ENCODE measurements at places on chromosomes 12 and 14. TPM values are rescaled to one million over a fixed set of nuclear protein-coding genes. Genes with fewer than 3 reads are reported as not detected.

DNA sequence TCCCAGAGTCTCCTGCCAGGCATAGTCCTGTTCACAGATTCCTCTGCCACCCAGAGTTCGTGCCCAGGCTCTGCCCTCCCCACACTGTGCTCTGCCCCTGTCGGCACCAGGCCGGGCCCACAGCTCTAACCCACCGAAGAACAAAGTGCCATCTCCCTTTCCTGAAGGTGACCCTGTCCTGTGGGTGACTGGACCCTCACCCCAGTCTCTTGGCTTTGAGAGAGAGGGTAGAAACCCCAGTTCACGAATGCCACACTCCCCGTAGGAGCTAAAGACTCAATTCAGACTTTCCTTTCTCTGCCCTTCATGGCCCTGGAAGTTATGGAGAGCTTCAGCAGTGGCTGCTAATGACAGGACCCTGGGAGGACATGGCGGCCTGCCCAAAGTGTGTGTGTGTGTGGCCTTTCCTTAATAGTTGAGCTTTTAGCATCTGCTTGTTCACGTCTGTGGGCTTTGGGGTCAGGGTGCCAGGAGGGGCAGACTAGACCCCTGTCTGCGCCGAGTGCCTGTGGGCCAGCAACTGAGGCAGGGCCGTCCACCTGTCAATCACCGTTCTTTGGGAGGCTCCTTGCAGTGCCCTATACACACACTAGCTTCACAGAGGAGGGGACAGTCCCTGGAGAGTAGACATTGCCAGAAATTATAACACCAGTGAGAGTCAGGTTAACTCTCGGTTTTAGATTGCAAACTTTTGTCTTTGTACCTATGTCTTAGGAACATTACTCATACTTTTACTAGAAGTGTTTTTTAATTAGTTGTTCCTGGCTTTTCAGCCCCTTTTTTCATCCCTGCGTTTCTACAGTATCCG, 84.6 kb upstream of the DYNC1H1 start:
- DNase-seq: no peak

IFT81 gene
- 36.1 TPM for total RNA-seq

DNA sequence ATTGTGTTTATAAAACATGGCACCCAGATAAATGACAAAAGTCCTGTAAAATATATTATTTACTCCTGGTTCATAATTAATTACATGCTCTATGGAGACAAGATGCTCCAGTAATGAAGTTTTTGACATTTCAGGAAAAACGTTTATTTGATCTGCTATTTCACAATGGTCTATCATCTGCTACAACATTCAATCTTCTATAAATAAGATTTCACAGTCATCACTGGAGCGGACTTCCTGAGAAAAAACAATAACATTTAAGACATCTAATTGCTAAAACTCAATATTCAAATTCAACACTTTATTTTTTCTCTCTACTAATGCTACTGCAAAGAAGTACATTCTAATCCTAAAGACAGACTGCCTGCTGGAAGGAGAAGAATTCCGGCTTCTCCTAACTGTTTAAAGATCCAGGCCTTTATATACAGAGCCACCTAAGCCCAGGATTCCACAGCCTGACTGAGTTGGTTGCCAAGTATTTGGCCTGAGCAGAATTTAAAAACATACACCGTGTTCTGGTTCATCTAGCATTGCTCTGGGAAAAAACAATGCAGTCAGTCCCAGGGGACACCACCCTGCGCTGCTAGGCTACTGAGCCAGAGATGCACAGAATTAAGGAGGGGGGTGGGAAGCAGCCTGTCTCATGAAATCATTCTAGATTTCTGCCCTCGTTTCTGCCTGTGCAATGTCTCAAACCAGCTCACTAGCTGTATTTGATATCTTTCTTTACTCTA, 58.0 kb downstream of the TMTC1 start:
- DNase-seq: no peak

TRIM9 gene
- 0.31 TPM for total RNA-seq

ITGB7 gene
- 0.49 TPM for total RNA-seq

- no peak for DNase-seq
Measured at GRCh38 chr14:78403278-78403815, 233.2 kb downstream of the NRXN3 start.

Data from G401 (cell line).